ENCODE measurements at places on chromosomes 1 and 21.

DNA sequence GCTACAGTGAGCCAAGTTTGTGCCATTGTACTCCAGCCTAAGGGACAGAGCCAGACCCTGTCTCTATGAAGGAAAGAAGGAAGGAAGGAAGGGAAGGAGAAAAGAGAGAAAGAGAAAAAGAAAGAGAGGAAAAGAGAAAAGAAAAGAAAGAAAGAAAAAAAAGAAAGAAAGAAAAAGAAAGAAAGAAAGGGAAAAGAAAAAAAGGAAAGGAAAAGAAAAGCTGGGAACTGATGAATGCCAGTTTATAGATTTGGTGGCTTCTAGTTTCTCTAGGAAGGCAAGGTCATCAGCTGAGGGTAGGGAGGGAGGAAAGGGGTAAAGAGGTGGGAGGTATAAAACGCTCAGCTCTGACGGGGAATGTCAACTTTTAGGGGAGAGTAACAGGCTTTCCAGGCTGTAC is 62.3 kb upstream of the AKT3 start:
- DNase-seq, result no peak

DNA sequence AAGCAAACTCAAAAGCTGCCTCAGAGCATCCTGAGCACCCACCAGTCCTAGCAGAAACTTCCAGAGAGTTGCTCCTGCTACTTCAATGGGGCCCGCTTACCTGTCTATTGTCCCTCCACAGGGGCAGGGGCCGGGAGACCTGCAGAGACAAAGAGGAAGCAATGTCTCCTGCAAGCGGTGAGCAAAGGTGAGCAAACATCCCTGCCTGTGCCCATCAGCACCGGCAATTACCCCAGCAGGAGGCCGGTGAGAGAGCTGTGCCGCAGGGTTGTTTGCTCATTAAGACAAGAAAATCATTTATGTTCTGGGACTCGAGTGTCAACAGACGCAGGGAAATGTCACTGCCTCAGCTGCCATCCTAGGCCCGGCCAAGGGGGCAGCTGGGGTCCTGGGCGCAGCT is 53.8 kb upstream of the TARDBP start:
- no peak for DNase-seq

- no peak for DNase-seq
Measured at GRCh38 chr21:17930093-17930492, 110.9 kb upstream of the C21orf91 start.

GRCh38 chr1:197149340-197149739 is 2.9 kb upstream of the ASPM start:
- DNase-seq, result no peak
